WTC11 (cell line): ENCODE measurements at places on chromosomes 12 and 14. TPM values are rescaled to one million over a fixed set of nuclear protein-coding genes. Genes with fewer than 3 reads are reported as not detected.

Gene AKAP3
- 1.8 to 2.6 TPM (median 1.9 TPM) in 3 replicates for total RNA-seq

Gene ZDHHC22
- total RNA-seq: 38.6 to 47.7 TPM (median 39.3 TPM) in 3 replicates

Gene LMBR1L
- 52.8 to 78.2 TPM (median 53.1 TPM) in 3 replicates for total RNA-seq

GRCh38 chr12:39375206-39375808 lies 67.6 kb downstream of the KIF21A start:
- peak; percentile 17 for DNase-seq
- H3K27ac ChIP-seq: no peak overlapping the region
- peaks cover 48% of the 10 kb centered on the region for H3K4me1 ChIP-seq
- no peaks in the 10 kb centered on the region for H3K27me3 ChIP-seq
- no peak overlapping the region for H3K4me3 ChIP-seq

DNA sequence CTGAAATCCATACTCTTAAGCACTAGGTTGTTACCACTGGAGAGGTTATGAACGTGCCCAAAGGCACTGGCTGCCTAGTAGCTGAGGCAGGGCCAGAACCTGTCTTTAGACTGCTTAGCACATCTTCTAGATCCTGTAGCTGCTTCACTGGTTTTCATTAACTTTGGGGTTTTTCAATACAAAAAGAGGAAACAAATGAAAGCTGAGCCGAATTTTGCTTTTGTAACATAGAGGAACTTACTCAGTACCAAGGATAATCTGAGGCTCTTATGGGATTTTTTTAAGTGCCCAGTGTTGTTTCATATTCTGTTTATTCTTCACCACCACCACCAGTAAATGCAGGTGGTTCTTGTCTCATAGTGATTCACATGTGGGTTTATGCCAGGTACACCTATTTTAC lies 396.1 kb downstream of the RAD51B start:
- H3K4me3 ChIP-seq: no peak overlapping the region
- H3K36me3 ChIP-seq: no peaks in the 10 kb centered on the region
- peaks cover 13% of the 10 kb centered on the region for H3K4me1 ChIP-seq

DNA sequence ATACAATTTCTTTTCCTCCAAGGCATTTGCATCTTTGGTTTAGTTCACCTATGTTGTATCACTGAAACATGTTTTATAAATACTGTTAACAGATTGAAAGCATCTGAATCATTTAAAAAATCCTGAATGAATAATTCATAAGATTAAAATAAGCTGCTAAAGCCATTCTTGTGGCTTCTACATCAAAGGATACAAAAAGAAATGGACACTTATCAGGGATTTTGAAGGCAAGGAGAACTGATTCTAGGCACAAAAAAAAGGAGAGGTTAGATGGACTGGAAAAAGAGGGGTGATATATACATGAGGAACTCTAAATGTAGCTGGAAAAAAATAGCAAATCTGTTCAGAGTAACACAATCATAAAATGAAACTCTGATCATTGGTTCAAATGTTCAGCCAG lies 5.8 kb upstream of the OVCH1 start:
- no peaks in the 10 kb centered on the region for H3K36me3 ChIP-seq
- H3K4me3 ChIP-seq: no peak overlapping the region
- no peak overlapping the region for H3K27ac ChIP-seq
- H3K4me1 ChIP-seq: peaks cover 4% of the 10 kb centered on the region
- no peaks in the 10 kb centered on the region for H3K27me3 ChIP-seq

DNA sequence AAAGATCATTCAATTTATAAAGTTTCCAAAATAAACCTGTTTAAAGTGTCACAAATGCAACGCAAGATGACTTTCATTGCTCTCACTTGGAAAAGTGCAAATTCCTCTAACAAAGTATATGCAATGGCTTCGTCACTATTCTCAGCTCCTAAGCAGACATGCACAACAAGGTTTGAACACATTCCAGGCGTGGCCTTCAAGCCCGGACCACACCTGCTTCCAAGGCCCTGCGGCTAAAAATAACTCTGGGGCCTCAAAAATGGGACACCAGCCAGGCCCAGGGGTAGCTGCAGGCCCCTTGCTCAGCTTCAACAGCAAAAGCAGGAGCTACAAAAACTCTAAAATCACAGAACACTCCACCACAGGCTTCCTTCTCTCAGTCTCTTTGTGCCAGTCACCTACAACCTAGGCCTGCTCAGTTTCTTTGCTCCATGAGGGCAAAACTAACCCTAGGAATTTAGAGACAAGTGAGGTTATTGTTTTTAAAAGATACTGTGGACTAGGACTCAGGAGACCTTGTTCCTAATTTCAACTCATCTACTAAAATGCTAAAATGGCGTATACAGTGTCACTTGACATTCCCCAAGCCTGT lies 29.3 kb downstream of the DUSP16 start:
- peaks cover 40% of the 10 kb centered on the region for H3K4me1 ChIP-seq
- no peak overlapping the region for H3K4me3 ChIP-seq
- H3K27me3 ChIP-seq: no peaks in the 10 kb centered on the region
- DNase-seq: no peak

GRCh38 chr12:40248034-40248433 lies 23.2 kb downstream of the LRRK2 start:
- DNase-seq: no peak
- no peak overlapping the region for H3K4me3 ChIP-seq
- H3K27ac ChIP-seq: no peak overlapping the region
- H3K4me1 ChIP-seq: no peaks in the 10 kb centered on the region
- no peaks in the 10 kb centered on the region for H3K36me3 ChIP-seq

GRCh38 chr14:66074537-66074936 lies 411.6 kb upstream of the CCDC196 start:
- H3K4me1 ChIP-seq: peaks cover 12% of the 10 kb centered on the region
- H3K4me3 ChIP-seq: no peak overlapping the region
- H3K27me3 ChIP-seq: no peaks in the 10 kb centered on the region; the same call in 1 of the 2 replicates
- H3K27ac ChIP-seq: no peak overlapping the region

DNA sequence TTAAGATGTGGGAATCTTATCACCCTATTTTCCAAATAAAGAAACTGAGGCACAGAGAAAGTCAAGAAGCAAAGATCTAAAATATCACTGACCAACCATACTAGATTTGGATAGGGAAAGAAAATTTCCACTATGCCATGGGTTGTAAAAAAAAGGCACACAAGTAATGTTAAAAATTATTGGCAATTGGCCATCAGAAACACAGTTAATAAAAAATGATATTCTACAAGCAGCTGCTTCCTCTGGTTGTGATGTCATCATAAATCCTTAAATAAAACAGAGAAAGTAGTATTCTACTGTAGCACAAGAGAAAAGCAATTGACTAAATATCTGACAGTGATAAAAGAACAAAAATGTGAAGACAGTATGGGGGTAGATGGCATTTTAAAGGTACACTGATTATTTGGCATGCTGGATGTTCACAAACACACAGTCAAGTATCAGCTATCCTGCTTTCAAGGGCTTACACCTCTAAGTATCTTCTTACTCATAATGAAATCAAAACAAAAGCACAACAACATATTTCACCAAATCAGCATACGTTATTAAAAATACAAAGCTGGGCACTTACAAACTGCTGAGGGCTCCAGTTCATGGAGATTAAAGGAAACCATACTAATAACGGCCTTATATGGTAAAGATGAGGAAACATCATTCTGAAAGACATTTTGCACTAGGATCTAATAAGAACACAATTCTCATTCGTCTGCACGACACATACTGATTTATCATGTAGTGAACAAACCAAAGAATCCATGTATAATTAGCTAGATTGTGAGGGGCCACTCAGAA lies 45.7 kb downstream of the CORO1C start:
- no peak overlapping the region for H3K4me3 ChIP-seq
- no peaks in the 10 kb centered on the region for H3K36me3 ChIP-seq
- no peaks in the 10 kb centered on the region for H3K27me3 ChIP-seq
- DNase-seq: no peak
- peaks cover 38% of the 10 kb centered on the region for H3K4me1 ChIP-seq
- H3K27ac ChIP-seq: peak overlapping the region; percentile 42; the same call in 1 of the 2 replicates

DNA sequence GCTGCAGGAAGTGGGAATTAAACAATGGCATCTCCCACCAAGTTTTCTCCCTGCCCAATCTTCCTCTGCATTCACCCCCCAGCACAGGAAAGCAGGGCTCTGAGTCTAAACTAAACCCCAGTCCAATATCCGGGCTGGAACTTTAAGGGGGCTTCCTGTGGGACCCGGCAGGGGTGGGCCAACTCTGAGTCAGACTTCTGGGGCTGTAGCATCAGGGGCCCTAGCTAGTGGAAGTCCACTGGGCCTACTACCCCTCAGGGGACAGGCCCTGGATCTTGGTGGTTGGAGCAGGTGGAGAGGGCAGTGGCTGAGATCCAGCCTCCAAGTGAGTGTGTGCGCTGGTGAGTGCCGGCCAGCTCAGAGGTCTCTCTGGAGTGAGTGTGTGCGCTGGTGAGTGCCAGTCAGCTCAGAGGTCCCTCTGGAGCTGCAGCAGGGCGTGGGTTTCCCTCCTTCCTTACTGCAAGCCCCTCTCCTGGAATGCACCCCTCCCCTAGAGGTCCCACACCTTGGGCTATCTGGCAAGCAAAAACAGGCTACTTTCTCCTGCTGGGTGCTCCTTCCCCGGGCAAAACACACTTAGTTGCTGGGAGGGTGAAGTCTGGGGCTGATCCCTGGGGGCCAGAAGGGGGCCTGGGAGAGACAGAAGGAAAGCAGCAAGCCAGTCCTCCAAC lies 5.6 kb upstream of the LHX5 start:
- peaks cover 96% of the 10 kb centered on the region for H3K27me3 ChIP-seq
- no peak overlapping the region for H3K27ac ChIP-seq
- H3K4me3 ChIP-seq: peak overlapping the region; percentile 76
- H3K4me1 ChIP-seq: peaks cover 73% of the 10 kb centered on the region

DNA sequence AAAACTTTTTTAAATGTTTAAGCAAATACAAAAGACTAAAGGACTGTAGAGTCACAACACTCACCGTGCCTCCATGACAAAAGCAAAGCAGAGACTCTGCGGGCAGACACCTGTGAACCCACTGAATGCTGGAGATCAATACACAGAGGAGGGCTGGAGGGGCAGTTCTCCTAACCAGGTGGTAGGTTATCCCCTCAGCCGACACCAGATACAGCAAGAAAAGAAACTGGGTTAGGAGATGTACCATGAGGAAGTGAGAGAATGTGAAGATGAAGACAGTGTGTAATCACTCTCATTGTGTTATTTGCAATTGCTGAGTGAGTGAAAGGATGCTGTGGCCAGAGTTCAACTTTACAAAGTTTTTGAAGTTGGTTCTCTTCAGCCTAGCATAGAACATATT lies 480.3 kb downstream of the BCL11B start:
- H3K27ac ChIP-seq: no peak overlapping the region
- H3K27me3 ChIP-seq: peaks cover 3% of the 10 kb centered on the region; the same call in 1 of the 2 replicates
- H3K36me3 ChIP-seq: peaks cover 15% of the 10 kb centered on the region
- no peak overlapping the region for H3K4me3 ChIP-seq
- no peaks in the 10 kb centered on the region for H3K4me1 ChIP-seq

DNA sequence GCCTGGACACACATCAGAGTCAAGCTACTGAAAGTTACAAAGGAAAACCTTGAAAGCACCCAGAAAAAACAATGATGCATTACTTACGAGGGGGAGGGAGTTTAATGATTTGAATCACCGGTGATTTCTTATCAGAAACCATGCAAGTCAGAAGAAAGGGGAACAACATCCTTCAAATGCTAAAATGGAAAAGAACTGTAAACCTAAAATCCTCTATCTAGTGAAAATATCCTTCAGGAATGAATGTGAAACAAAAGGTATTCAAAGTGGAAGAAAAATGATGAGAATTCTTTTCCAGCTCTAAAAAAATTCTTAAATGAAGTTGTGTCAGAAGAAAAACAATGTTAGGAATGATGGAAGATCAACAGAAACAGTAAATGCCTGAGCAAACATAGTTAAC lies 16.8 kb downstream of the SCAF11 start:
- H3K27ac ChIP-seq: no peak overlapping the region
- DNase-seq: no peak
- no peaks in the 10 kb centered on the region for H3K27me3 ChIP-seq
- peaks cover 4% of the 10 kb centered on the region; the same call in 1 of the 2 replicates for H3K36me3 ChIP-seq

DNA sequence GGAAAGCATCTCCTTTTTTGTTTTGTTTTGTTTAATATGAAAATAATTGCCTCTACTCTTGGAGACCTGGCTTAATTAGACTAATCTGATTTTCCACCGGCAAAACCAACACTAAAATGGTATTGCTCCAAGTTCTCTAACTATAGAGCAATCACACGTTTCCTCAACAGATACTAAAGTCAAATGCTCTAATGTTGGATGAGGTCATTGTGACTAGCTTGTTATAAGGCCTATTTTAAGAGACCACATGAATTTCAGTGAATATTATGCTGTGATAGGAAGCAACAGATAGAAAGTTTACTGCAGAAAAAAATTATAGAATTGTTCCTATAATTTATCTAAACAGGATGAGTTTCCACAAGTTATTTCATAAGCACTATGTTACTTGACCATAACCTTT lies 3.3 kb upstream of the CCDC196 start:
- DNase-seq: no peak
- no peaks in the 10 kb centered on the region for H3K36me3 ChIP-seq
- no peak overlapping the region for H3K27ac ChIP-seq
- H3K4me1 ChIP-seq: no peaks in the 10 kb centered on the region
